ENCODE measurements at places on chromosomes 3 and 15. TPM values are rescaled to one million over a fixed set of nuclear protein-coding genes. Genes with fewer than 3 reads are reported as not detected.
A peak's percentile ranks its signal among the peaks of the same experiment; 100 is the strongest.

Gene LRRIQ4
- 0.26 TPM for total RNA-seq

Gene SKOR1
- 0.13 TPM for total RNA-seq

Gene CPEB1
- 1.5 TPM for total RNA-seq

Gene FES
- total RNA-seq, result 6.5 TPM

Gene NOX5
- not detected for total RNA-seq

- DNase-seq, result no peak
Measured at GRCh38 chr3:171142985-171143384, 116.5 kb upstream of the SLC2A2 start.

DNA sequence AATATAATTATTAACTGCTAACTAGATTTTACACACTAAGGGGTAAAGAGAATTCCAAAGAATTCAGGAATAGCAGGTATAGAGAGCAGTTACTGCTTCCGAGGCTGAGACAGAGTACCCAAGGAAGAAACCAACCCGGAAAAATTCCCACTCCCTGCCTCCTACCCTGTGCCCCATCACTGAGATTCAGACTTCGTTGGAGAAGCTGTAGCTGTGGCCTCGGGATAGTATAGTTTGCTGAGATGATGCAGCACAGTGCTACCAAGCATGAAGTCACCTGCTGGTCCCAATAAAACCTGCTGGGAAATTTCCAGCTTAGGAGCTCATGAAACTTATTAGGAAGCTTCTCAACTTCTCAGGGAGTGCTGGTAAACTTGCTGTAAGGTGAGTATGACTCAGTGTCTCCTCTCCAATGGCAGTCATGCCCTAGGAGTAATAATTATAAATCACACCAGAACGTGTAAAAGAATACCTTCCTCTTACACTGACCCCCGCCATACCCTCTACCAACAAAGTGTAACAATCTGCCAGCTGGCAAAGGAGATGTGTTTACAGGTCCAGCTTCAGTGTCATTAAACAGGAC is 215.2 kb upstream of the ROBO2 start:
- no peak for DNase-seq

- no peak for DNase-seq
Measured at GRCh38 chr3:194536871-194537637, 50.3 kb upstream of the ATP13A3 start.

- no peak for DNase-seq
Measured at GRCh38 chr15:96038650-96039049, 291.9 kb upstream of the NR2F2 start.

DNA sequence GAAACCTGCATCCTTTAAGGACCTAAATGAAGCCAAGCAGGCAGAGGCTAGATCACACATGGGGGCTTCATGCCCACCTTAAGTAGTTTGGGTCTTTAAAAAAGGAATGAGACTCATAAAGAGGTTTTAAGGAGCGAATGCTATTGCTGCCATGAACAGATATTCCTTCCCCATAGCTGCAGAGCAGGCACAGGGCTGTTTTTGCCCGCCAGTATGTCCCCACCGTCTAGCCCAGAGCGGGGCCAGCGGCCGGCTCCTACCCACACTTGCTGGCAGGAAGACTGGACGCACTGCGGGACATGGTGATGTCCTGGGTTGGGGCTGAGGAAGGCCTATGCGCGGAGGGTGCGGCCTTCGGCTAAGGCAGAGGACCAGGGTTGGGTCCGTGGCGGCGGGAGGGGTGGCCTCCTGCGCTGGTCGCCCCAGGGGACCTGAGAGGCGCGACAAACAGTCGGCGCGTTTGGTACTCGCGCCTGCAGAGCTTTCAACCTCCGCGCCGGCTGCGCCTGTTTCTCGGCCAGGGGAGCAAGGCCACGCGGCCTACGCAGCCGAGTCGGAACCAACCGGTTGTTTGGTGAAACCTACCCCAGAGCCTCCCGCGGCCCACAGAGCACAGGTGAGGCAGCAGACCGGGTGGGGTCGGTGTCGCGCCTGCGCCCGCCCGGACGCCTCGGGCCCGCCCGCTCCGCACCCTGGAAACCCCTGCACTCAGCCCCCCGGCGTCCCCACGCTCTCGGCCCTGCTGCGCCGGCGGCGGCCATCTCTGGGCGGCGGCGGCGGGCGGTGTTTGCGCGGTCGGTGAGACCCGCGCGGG is at the start of gene FAIM:
FAIM (plus strand) TSS at position 450 of the 814 bp plus-strand sequence. CDS start 10,956 bp downstream, outside the sequence.
- peak; percentile 64 for DNase-seq

Measured in H9 (cell line).